A549 treated with CpdA at 1 μM for 4 hours (cell line): ENCODE measurements at places on chromosomes 16 and 17. TPM values are rescaled to one million over a fixed set of nuclear protein-coding genes. Genes with fewer than 3 reads are reported as not detected.

CHMP6 gene
- total RNA-seq: 27.3 to 36.4 TPM (median 32.0 TPM) in 5 replicates

IL21R gene
- 0.02 to 0.04 TPM in 2 of 5 replicates, not detected in the others for total RNA-seq

MAFG gene
- total RNA-seq: 36.7 to 45.6 TPM (median 42.2 TPM) in 5 replicates

STUB1 gene
- 78.9 to 127 TPM (median 111 TPM) in 5 replicates for total RNA-seq

SMPD3 gene
- 0.09 to 0.48 TPM (median 0.32 TPM) in 5 replicates for total RNA-seq

STH gene
- total RNA-seq: not detected in 5 replicates
